ENCODE measurements at places on chromosomes 6 and 20.
A peak's percentile ranks its signal among the peaks of the same experiment; 100 is the strongest.

GRCh38 chr20:60528141-60528540 is 569.9 kb downstream of the CDH26 start:
- DNase-seq, result no peak

DNA sequence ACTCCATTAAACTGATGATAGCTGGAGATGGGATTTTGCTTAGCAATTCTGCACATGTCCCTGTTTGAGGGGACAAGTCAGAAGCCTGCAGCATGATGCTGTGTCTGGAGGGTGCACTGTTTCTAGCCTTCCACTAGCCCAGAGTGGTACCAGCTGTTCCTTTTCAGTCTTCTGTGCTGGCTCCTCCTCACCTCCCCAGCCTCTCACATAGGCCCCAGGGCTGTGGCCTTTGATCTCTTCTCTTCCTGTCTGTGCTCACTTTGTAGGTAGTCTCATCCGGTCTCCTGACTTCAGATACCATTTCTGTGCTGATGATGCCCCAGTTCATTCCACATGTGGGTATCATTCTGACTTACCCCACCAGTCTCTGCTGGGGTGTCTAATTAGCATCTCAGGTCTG is 126.3 kb downstream of the HIVEP1 start:
- DNase-seq, result no peak

DNA sequence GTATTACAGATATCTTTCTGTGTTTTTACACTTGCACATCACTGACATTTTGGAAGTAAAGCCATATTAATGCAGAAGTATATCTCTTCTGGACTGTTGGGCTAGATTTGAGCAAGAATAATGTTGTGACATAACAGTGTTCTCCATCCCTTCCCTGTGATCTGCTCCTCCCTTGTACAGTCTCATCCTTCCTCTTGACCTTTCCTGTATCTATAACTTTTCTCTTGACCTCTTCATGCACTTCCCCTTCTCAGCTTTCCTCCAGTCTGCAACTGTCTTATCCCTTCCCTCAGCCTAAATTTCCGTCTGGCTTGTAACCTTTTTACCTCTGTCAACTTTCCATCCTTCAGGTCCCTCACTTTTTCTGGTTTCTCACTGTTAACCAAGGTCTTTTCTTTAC is 29.8 kb downstream of the NCOA3 start:
- no peak for DNase-seq

DNA sequence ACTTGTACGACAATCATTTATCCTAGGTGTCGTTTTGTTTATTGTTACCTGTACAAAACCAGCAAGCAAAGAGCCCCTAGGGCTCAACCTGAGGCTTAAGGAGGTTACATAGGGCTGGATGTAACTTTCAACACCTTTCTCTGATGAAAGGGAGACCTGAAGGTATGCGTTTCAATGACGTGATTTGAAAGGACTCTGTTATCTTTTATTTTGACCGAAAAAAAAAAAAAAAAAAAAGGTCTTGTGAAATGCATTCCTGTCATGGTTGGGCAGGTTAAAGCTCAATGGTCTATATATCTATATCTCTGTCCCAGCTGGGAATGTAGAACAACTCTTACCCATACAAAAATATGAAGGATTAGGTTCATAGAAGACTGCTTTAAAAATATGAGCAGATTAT is 78.7 kb upstream of the SASH1 start:
- DNase-seq, result no peak

DNA sequence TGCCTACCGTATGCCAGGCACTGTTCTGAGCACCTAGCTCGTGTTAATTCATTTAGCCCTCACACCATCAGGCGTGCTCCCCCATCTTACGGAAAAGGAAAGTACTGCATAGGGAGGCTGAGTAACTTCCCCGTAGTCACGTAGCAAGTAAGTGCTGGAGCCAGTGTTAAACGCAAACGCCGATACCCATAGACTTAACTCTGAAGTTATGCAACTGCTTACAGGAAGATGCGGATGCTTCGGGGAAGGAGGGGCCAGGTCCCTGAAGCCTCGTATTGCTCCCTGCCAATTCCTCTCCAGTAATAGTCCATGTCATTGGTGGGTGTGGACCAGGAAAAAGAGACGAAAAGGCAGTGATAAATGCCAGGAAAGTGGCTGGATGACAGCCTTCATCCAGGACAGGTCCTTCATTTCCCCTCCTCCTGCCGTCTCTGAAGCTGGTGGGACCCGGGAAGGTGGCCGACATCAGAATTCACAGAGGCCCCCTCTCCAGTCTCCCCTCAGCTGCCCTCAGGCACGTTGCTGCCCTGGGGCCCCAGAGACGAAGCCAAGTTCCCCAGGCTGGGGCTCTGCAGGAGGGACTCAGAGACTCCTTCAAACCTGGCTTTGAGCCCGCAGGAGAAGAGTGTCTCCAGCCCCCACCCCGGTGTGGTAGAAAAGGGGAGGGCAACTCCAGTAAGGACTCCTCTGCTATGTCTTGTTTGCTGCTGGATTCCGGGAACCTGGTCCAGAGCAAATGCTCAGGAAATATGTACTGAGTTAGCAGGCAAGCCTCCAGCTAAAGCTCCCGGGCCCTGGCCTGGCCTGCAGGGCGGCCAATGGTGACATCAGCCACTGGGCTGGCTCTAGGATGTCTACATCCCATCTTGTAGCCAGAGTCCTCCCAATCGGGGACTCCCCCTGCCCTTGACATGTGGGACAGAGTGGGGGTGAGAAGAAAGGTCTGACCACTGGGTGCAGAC is 37.8 kb downstream of the RAB44 start:
- DNase-seq, result no peak

DNA sequence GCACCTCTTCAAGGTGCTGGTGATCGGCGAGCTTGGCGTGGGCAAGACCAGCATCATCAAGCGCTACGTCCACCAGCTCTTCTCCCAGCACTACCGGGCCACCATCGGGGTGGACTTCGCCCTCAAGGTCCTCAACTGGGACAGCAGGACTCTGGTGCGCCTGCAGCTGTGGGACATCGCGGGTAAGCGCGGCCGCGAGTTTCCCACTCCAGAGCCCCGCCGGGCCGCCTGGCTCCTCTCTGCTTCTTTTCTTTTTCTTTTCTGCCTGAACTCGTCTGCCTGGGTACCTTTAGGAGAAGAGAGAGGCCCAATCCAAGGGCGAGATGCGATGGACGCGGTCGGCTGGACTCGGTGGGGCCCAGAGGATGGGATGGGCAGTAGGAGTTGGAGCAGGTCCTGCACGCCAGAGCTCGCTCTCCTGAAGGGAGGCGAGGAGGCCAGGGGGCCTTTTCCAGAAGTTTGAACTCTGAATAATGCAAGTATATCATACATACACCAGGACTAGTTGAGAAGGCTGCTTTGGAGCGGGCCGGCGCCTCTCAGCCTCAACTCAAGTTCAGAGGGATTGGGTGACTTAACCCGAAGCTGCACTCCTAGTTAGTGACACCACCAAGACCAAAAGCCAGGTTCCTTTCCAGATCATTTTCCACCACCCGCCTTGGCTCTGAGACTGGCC is 445 bp downstream of the RAB32 start:
- DNase-seq, result no peak

DNA sequence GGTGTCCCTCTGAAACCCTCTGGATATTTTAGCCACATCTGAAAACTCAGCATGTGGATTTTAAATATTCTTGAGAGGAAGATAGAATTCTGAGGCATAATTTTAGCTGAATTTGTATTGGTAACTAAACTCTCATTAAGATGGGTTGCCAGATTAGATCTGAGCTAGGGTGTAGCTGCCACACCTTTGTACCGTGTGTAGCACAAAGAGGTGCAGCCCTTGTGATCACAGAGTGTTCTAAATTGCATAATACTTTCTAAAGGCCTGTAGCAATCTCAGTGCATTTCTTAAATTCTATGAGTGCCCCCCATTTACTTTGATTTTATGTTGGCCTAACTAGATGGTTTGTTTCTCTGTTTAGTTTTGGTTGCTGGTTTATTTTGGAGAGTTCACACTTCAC is 53.0 kb downstream of the FLRT3 start:
- DNase-seq, result no peak

DNA sequence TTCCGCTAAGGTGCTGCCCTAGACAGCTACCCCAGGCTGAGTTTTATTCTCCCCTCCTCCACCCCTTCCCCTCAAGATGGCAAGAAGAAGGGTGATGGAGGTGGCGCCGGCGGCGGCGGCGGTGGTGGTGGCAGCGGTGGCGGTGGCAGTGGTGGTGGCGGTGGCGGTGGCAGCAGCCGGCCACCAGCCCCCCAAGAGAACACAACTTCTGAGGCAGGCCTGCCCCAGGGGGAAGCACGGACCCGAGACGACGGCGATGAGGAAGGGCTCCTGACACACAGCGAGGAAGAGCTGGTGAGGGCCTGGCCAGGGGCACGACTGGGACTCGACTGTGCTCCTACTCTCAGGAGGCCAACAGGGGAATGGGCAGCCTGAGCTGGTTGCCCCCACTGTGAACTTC is 35.1 kb downstream of the EIF2S2 start:
- DNase-seq, result no peak

- no peak for DNase-seq
Measured at GRCh38 chr20:9427430-9428291, 86.7 kb upstream of the LAMP5 start.

DNA sequence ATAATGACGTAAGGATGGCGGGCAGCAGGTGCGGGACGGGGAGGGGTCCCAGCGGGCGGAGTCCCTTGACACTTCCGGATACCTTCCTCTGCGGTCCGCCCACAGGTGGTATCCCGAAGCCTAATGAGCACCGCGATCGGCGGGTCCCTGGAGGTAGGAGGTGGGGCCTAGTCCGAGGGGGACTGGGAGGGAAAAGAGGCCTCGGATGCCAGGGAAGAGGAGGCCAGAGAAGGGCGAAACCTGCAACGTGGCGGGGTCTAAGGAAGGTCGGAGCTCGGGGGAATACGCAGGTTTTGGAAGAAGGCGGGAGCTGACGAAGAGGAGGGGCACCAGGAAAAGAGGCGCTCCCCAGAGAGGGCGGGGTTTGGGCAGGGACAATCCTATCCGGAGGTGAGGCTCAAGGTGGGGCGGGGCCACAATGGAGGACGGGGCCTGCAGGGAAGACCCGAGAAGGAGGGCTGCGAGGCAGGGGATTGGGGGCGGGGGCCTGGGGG is 3.7 kb downstream of the PRSS16 start:
- DNase-seq, result peak; percentile 32

GRCh38 chr6:15330174-15330944 is 84.5 kb downstream of the JARID2 start:
- no peak for DNase-seq

DNA sequence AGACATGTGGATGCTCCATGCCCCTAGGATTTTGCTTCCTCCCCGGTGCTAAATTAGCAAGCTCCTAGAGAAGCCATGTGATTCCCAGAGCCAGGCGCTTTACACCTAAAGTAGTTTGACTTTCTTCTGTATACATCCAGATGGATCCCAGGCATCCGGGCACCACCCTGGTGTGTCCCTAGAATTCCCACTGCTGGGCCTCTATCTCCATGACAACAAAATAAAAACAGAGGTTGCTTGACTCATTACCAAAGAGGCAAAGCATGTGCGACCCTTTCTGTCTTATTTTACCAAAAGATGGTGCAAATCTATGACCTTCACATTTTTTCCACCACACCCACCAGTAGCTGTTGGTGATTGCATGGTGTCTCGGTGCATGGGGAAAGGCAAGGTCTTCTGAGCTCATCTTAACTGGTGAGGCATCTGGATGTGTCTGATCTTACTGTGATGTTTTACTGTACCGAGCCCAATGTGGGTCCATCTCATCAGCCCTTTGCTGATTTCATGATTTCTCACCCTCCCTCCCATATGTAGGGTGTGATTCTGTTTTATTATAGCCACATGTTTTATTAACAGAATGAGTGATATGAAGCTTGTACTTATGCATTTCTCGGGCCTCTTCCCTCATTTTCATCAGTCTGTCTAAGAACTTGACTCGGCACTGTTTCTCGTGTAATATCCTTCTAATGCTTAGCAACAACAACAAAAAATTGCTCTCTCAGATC is 27.4 kb upstream of the VAPB start:
- no peak for DNase-seq

GRCh38 chr6:7025861-7026260 is 81.9 kb upstream of the RREB1 start:
- no peak for DNase-seq

DNA sequence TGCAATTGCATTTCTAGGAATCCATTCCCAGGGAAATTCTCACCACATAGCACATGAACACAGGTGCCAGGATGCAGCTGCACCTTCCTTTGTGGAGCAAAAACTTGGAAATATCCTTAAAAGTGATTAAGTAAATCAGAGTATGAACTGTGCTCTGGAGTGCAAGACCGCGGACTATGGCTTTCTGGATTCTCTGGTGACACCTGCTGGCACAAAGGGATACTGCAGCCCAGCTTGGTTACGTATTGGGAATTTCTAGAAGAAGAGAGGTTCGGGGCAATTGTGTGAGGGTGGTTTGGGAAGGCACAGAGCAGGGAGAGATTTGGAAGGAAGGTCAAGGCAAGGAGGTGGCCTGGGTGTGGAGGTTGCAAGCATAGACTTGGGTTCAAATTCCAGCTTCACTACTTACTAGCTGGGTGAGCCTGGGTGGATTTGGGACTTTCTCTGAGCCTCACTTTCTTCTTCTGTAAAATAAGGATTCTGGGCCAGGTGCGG is 15.9 kb upstream of the PEDS1 start:
- DNase-seq, result peak; percentile 74

GRCh38 chr6:13874191-13874549 is 50.6 kb upstream of the RNF182 start:
- no peak for DNase-seq

DNA sequence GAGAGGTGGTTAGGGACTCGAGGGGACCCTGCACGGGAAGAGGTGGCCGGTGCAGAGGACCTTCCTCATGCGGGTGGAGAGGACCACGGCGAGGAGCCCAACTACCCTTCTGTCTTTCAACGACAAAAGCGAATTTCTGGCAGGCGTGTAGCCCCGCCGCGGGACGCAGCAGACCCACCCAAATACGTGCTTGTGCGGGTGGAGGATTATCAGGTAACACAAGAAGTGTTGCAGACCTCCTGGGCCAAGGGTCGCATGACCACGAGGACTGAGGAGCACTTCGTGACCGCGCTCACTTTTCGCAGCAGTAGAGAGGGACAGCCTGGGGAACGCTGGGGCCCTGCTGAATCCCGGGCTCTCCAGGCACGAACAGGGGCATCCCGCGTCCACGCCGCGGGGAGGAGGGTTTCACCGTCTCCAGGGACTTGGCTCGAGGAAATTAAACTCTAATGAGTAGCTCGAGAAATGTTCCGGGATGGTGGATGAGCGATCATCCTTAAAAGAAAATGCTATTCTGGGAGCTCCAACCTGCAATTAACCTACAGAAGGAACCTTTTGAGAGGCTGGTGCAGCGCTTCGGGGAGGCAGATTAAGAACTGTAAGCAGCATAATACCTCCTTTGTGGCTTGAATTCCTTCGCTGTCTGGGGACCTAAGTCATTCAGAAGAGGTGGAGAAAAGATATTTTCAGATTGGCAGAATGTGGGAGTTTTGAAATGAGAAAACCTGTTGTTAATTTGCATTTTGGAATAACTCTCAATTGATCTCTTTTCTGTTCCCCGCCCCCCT is 804 bp downstream of the C6orf141 start:
- no peak for DNase-seq

- peak; percentile 2 for DNase-seq
Measured at GRCh38 chr20:33169176-33169794, 1.3 kb downstream of the BPIFA2 start.

- DNase-seq, result peak; percentile 42
Measured at GRCh38 chr6:7727946-7728854, 2.3 kb downstream of the BMP6 start.
